ENCODE measurements at places on chromosomes 5 and 9.
A peak's percentile ranks its signal among the peaks of the same experiment; 100 is the strongest.

- DNase-seq, result no peak
These were observed 146.4 kb downstream of the GADD45G start for GRCh38 chr9:89751079-89751825.

GRCh38 chr5:65876496-65876895, 49.9 kb upstream of the ERBIN start:
- DNase-seq, result no peak

GRCh38 chr5:113029614-113030013, 53.0 kb downstream of the DCP2 start:
- DNase-seq, result no peak

GRCh38 chr5:157761690-157762621, 18.4 kb downstream of the LSM11 start:
- DNase-seq, result peak; percentile 24

DNA sequence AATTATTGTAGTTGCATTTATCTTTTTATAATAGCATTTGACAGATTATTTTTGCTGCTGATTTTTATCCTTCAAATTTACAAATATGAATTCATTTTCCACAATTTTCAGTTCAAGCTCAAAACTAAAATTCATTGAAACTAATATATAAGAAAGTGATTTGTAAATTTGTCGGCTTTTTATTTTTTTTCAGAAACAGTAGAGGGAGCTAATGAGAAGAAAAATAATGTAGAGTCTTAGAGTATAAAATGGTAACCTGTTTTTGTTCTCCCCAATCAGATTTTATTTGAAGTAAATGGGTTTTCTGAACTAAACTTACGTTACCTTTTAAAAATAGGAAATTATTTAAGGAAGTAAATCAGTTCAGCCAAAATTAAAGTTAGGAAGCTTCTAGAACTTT, 19.2 kb downstream of the PRRC1 start:
- no peak for DNase-seq

DNA sequence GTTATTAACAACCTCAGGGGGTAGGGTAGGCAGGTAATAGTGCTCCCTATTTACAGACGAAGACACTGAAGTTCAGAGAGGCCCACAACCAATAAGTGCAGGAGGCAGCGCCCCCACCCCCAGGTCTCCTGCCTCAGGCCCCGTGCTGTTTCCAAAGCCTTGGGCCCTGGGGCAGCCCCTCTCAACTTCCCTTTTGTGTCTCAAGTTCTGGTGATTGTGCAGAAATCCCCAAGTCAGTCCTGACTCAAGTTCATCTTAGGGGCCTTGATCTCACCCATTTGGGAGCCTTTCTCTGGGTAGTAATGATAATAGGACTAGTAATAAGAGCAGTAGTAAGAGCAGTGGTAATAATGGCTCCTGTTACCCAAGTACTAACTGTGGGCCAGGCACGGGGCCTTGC, 35.5 kb upstream of the ASS1 start:
- DNase-seq, result no peak

GRCh38 chr5:178361657-178362445, 129.2 kb upstream of the PHYKPL start:
- DNase-seq, result no peak

- no peak for DNase-seq
These were observed 32.5 kb downstream of the LEAP2 start for GRCh38 chr5:132905938-132906337.

- no peak for DNase-seq
These were observed 1.7 kb upstream of the DPH7 start for GRCh38 chr9:137580209-137580953.

GRCh38 chr9:73006986-73007385, 54.1 kb upstream of the ALDH1A1 start:
- no peak for DNase-seq

DNA sequence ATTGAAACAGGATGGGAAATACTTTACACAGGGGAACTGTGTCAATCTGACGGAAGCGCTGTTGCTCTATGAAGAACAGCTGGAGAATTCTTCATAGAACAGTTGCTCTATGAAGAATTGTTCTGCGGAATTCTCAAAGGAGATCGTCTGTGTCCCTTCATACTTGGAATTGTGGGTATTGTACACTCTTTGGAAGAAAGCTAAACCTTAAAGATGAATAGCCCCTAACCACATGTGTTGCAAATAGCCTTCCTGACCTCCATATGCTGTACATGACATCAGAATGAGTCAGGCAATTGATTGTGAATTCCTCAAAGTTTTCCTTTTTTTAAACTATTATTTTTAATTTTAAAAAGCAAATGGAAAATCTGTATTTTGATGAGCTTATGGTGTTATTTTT, 15.6 kb downstream of the NIM1K start:
- no peak for DNase-seq

- no peak for DNase-seq
These were observed 348.8 kb upstream of the TNC start for GRCh38 chr9:115466756-115467155.

GRCh38 chr5:59542851-59543820, 350.4 kb downstream of the PDE4D start:
- DNase-seq, result no peak

DNA sequence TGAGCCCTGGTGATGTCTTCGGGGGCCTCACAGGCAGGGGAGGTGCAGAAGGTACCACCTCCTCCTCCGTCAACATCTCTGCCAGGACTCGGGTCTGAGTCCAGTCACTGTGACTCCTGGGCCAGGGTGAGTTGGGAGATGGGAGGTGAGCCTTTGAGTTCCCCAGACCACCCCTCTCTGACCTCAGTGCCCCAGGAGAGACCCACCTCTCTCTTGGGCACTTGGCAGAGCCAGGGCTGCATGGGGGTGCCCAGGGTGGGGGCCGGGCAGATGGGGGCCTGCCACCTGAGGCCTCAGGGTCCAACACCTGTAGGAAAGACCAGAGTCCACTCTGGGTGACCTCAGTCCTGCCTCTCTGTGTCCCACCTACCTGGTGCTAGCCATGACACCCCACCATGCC, 6.8 kb downstream of the KIF12 start:
- no peak for DNase-seq

DNA sequence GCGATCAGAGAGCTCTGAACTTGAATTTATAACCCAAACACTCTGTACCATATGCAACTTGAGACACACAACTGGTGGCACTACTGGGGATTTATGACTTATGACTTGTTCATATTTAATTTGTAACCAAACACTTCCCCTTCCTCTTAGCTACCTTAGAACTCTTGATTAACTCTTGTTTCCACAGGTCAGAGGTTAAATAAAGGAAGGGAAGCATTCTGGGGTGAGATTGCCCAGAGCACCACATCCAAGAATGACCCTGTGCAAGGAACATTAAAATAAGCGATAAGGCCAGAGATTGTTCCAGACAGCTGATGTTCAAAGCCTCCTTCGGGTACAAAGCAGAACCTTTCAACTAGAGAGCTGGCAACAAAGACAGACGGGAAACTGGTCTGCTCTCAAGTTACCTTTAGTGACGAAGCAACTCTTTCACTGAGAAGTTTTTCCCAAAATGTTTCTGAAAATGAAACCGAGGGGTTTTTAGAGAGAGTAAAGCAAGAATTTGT, 242.6 kb downstream of the DENND1A start:
- no peak for DNase-seq

DNA sequence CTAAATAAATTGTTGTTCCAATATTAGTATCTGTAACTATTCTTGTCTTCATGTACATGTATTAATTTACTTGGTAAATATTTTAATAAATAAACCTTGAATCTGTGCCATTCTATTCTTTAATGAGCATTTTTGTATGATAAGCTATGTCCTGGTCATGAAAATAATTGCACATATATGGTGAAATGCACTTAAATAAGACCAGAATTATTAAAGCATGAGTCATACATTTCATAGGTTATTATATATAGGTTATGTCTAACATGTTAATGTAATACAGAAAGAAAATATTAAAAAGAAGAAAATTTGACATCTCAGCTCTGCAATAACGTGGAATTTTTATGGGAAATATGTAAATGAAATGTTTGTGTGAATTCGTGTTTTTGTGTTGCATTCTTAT, 1168.1 kb downstream of the TAF11L14 start:
- DNase-seq, result no peak

DNA sequence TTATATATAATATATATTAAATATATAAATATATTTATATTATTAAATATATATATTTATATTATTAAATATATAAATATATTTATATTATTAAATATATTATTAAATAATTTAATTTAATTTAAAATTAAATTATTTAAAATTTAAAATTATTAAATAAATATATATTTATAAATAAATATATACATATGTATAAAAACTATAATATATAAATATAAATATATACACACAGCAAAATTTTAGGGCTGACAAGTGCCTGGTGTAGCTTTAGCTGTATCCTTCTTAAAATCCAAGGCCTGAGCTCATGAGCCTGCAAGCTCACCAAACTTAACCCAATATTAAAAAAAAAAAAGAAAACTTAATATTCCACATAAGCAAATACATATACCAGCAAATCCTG, 53.2 kb downstream of the UBAP2 start:
- DNase-seq, result no peak

DNA sequence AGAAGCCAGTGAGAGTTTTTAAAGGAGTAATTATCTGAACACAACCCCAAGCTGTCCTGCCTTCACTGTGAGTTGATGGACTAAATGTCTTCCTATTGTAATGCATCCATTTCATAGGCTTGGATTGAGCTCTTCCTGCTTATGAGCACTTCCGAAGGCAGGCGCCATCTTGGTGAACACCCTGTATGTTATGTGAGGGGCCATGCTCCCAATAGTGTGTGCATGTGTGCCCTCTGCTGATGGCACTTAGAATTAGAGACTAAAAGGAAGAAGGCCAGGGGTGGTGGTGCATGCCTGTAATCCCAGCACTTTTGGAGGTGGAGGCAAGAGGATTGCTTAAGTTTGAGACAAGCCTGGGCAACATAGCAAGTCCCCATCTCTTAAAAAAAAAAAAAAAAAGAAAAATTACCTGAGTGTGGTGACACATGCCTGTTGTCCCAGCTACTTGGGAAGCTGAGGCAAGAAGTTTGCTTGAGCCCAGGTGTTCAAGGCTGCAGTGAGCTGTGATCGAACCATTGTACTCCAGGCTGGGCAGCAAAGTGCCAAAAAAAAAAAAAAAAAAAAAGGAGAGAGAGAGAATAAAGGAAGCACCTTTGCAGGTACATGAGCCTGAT, 65.0 kb downstream of the C9orf152 start:
- no peak for DNase-seq

DNA sequence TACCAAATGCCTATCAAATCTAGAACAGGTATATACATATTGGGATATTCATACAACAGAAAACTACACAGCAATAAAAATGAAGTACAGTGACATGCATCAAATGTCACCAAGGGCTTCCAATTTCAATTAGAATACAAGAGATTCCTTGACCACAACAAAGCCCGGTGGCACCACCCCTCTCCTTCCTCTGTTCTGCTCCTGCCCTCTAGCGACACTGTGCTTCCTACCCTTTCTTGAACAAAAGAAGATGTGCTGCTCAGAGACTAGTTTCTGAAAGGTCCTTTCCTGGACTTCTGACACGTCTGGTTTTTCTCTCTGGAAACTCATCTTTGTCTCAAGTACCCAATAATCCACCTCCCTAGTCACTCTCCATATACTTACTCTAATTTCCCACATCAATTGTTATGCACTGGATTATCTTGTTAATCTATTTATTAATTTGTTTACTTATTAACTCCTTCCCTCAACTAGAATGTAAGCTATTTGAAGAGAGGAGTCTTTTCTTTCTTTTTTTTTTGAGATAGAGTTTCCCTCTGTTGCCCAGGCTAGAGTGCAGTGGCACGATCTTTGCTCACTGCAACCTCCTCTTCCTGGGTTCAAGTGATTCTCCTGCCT, 70.4 kb upstream of the CTSV start:
- no peak for DNase-seq

DNA sequence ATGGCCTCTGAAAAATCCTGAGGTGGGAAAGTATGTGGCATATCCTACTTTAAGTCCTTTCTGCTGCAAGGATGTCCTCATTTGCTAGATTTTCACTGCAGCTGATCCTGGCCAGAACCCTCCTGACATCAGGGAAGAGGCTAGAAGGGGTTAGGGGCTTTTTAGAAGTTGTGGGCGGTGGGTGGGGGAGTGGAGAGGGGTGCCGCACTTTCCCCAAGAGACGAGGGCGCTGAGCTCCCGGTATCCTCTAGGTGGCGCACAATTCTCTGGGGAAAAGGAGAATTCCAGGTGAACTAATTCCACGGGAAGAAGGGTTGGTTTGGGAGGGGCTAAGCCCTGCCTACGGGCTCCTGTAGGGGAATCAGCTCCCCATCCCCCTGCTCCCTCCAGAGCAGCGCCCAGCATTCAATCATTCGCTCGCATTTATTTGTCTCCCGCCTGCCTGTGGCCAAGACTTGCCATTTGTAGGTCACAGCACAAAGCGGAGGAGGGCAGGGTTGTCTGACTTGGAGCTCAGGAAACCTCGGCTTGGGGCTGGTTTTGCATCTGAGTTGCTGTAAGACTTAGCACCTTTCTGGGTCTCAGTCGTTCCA, 42.9 kb upstream of the HAND1 start:
- no peak for DNase-seq

- DNase-seq, result no peak
These were observed 239.9 kb upstream of the PANK3 start for GRCh38 chr5:168819004-168819621.

DNA sequence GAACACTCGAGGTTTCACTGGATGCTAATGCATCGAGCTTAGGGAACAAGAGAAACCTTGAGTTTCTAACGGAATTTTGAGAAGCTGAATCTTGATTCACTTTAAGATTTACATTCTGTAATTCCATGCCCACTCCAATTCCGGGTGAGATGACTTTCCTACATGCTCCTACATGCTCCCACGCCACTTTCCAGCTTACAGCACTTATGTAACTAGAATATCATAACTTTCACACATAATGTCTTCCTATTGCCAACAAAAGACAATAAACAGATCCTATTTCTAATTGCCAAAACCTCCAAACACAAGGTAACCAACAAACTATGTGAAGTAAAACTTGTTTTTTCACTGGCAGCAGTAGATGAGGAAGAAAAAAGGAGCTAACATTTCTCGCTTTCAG, 72.9 kb downstream of the ECPAS start:
- DNase-seq, result no peak

GRCh38 chr5:81017320-81017719, 57.2 kb downstream of the RASGRF2 start:
- no peak for DNase-seq

- DNase-seq, result no peak
These were observed 89.5 kb downstream of the NSUN2 start for GRCh38 chr5:6543346-6543730.

- no peak for DNase-seq
These were observed 1.2 kb upstream of the BTF3 start for GRCh38 chr5:73496984-73497457.

DNA sequence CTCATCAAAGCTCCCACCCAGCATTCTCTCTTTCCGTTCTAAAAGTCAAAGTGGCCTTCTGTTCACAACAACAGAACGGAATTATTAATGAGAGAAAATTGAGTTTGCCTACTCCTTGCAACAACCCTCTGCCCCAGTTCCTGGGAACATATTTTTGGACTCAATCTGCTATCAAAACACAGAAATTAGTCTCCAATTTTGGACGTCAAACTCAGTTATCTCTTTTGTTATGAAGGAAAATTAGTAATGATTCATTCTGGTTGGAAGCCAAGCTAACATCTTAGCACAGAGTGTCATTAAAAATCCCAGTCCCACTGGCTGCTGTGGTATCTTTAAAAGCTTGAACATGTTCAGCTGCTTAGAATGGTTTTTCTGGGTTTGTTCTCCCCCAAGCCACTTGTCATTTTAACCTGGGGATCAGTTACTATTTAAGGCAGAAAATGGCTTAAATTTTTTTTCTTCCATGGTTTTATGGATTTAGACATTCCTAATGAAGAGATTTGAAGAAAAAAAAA, 343.2 kb downstream of the TRIM32 start:
- DNase-seq, result no peak

All from CD8-positive, alpha-beta memory T cell (primary cell).